ENCODE measurements at places on chromosomes 4 and X.

- no peak for DNase-seq
Observed at GRCh38 chr4:98539299-98539698, 119.1 kb downstream of the TSPAN5 start.

- DNase-seq = no peak
Observed at GRCh38 chr4:153522802-153523094, 56.6 kb downstream of the TMEM131L start.

GRCh38 chr4:114272226-114272625, 292.8 kb upstream of the ARSJ start:
- DNase-seq = no peak

GRCh38 chr4:125357675-125358074, 42.9 kb downstream of the FAT4 start:
- no peak for DNase-seq

DNA sequence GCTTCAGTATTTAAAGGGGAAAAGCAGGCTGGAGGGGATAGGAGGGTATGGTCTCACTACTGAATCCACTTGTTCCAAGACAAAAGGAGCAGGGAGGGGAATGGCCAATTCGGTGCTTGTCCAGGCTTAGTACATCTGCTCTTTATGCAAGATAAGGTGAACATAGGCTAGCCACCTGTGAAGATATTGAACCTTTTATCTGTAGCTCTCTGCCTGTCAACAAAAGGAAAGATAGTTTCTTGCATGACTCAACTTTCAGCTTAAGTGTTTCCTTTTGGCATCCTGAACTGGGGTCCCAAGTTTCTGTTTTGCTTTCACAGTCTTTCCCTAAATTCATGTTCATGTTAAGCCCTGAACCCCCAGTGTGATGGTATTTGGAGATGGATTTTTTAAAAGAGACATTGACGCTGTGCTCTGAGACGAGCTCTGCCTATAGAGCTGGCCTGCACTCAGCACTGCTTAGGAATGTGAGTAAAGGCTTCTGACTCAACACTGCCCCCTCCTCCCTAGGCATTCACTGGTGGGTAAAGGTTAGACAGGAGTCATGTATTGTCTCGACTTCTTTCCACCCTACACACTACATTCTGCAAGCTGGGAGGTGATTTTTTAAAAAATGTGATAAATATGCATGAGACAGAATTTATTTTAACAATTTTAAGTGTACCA, 28.2 kb downstream of the FAM149A start:
- no peak for DNase-seq

GRCh38 chrX:127011629-127012028, 192.1 kb downstream of the PRR32 start:
- no peak for DNase-seq

DNA sequence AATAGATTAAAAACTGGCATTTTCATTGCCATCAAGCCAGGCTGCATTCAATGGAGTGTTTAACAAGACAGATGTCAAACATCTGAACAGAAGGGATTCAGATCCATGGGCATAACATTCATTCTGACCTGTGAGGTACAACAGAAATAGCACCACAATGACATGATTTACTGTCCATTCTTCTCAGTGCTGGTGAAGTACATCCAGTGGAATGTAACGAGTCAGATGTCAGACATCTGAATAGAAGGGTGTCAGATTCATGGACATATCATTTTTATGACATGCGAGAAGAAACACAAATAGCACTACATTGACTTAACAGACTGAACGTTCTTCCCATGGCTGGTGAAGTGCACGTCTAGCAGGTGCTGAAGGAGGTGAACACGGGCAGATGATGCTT, 186.4 kb downstream of the PPP4R3C start:
- DNase-seq = no peak

GRCh38 chrX:70201732-70202131, 24.4 kb downstream of the DGAT2L6 start:
- DNase-seq = no peak

GRCh38 chrX:133495464-133496391, 80.4 kb upstream of the GPC4 start:
- DNase-seq = no peak

DNA sequence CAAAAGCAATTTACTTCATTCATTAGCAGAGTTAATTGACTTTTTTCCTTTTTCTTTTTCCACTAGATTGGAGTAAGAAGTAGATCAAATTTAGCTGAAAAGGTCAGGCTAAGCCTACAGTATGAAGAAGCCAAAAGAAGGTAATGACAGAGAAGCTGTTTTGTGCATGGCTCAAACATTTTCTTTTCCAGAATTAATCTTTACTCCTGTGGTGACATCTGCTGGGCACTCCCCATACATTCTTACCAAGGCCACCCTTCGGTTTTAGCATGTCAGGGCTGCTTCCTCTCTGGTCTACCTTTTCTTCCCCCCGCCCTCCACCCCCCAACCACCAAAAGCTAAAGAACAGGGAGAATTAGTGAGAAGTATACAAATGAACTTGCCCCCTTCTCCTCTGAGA, 70.2 kb downstream of the CLDN22 start:
- DNase-seq = no peak

GRCh38 chr4:169314906-169315305, 44.1 kb upstream of the SH3RF1 start:
- DNase-seq = no peak

DNA sequence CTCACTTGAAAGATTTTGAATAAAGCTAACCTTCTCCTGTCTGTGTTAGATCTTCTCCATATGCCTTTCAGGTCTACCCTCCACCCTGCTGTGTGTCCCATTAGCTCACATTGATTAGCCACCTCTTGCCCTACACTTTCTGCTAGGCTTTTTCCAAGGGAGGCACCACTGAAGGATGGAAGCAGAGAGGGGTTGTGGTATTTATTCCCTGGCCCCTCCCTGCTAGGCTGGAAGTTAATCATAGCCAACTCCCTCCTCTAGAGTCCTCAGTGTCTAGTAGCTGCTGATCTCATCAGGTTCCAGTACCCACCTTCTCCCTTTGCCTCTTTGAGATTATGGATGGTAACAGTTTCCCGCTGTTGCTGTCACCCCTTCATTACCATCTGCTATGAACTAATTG, 8.9 kb upstream of the SMIM43 start:
- DNase-seq = no peak

DNA sequence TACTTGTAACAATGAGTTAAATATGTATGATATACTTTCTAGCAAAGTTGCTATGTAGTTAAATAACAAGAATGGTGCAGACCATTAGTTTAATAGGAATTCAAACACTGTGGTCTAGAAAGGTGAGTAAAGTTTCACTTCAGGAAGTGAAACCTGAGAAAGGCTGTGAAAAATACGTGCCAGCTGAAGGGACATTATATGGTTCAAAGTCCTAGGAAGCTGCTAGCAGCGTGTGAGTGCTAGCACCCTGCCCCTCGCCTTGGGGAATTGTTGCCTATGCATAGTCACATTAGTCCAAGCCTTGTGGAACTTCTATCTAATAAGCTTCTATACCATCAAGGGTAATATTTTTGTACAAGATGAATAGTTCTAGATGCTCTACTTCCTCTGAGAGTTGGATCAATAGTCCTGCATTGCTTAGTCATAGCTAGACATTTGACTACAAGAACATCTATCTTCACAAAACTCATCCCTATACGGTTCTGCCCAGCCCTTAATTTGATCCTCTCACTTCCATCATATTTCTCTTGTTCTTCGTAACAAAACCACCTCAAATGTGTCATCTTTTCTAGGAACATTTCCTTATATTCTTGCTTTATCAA, 45.8 kb upstream of the ARSJ start:
- DNase-seq = no peak

DNA sequence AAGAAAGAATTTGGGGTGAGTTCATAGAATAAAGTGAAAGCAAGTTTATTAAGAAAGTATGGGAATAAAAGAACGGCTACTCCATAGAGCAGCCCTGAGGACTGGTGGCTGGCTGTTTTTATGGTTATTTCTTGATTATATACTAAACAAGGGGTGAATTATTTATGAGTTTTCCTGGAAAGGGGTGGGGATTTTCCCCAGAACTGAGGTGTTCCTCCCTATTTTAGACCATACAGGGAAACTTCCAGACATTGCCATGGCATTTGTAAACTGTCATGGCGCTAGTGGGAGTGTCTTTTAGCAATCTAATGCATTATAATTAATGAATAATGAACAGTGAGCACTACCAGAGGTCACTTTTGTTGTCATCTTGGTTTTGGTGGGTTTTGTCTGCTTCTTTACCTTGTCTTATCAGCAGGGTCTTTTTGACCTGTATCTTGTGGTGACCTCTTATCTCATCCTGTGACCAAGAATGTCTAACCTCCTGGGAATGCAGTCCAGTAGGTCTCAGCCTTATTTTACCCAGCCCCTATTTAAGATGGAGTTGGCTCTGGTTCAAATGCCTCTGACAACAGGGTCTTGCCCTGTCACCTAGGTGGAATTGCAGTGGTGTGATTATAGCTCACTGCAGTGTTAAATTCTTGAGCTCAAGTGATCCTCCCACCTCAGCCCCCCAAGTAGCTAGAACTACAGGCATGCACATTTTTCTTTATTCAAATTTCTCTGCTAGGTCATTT, 27.1 kb downstream of the RAPGEF2 start:
- no peak for DNase-seq

GRCh38 chr4:177555007-177555574, 112.9 kb upstream of the AGA start:
- no peak for DNase-seq

All from activated CD8-positive, alpha-beta memory T cell treated with anti-CD3 and anti-CD28 coated beads for 4 hours (primary cell).